Natural killer cell treated with Interleukin-12 subunit alpha and Interleukin-12 subunit beta and Interleukin-15 and Interleukin-18, amount 100 ng/mL, for 72 hours (primary cell): ENCODE measurements at places on chromosomes 13 and 19. TPM values are rescaled to one million over a fixed set of nuclear protein-coding genes. Genes with fewer than 3 reads are reported as not detected.
A peak's percentile ranks its signal among the peaks of the same experiment; 100 is the strongest.

- no peaks in the 10 kb centered on the region for H3K27me3 ChIP-seq
- H3K4me1 ChIP-seq = peaks cover 59% of the 10 kb centered on the region
- peak overlapping the region; percentile 96 for H3K27ac ChIP-seq
- peak; percentile 88 for DNase-seq
- peaks cover 7% of the 10 kb centered on the region for H3K36me3 ChIP-seq
Measured at GRCh38 chr19:16449330-16449961, 22.3 kb downstream of the EPS15L1 start.

Gene IQCN
- total RNA-seq = 4.0 TPM

GRCh38 chr13:26133851-26134250 is 82.0 kb upstream of the SHISA2 start:
- H3K36me3 ChIP-seq = no peaks in the 10 kb centered on the region
- H3K27ac ChIP-seq = no peak overlapping the region
- DNase-seq = no peak
- H3K4me3 ChIP-seq = no peak overlapping the region
- H3K27me3 ChIP-seq = peaks cover 20% of the 10 kb centered on the region

- H3K27me3 ChIP-seq = no peaks in the 10 kb centered on the region
- no peak for DNase-seq
- no peak overlapping the region for H3K27ac ChIP-seq
- peaks cover 5% of the 10 kb centered on the region for H3K36me3 ChIP-seq
- no peaks in the 10 kb centered on the region for H3K4me1 ChIP-seq
Measured at GRCh38 chr13:34967851-34968562, 25.9 kb downstream of the NBEA start.

Gene RUBCNL
- total RNA-seq = 3.0 TPM

DNA sequence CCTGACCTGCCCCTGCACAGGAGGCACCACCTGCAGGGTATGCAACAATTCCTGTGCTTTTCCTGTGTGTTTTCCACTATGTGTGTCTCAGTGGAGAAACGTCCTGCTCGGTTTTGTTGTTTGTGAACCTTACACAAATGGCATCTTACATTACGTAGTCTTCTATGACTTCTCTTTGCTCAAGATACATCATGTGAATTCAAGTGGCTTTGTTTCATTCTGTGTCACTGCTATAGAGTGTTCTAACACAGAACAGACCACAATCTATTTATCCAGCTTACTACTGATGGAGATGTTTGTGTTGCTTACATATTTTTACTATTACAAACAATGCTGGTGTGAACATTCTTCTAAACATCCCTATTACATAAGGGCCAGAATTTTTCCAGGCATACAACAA is 97.7 kb downstream of the ANKRD10 start:
- H3K4me1 ChIP-seq = peaks cover 5% of the 10 kb centered on the region
- H3K27ac ChIP-seq = no peak overlapping the region
- no peaks in the 10 kb centered on the region for H3K27me3 ChIP-seq
- DNase-seq = no peak

DNA sequence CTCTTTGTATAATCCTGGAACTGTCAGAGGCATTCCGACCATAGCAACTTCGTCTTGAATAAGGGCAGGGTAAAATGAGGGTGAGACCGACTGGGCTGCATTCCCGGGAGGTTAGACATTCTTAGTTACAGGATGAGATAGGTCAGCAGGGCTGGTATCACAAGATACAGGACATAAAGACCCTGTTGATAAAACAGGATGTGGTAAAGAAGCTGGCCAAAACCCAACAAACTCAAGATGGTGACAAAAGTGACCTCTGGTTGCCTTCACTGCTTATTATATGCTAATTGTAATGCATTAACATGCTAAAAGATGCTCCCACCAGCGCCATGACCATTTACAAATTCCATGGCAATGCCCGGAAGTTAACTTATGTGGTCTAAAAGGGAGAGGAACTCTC is 27.7 kb upstream of the MBNL2 start:
- no peak overlapping the region for H3K4me3 ChIP-seq
- no peaks in the 10 kb centered on the region for H3K4me1 ChIP-seq
- DNase-seq = no peak
- no peak overlapping the region for H3K27ac ChIP-seq
- H3K27me3 ChIP-seq = peaks cover 22% of the 10 kb centered on the region

- DNase-seq = peak; percentile 13
- no peak overlapping the region for H3K27ac ChIP-seq
- H3K27me3 ChIP-seq = no peaks in the 10 kb centered on the region
- H3K4me3 ChIP-seq = no peak overlapping the region
- H3K4me1 ChIP-seq = no peaks in the 10 kb centered on the region
Measured at GRCh38 chr19:418761-419671, 10.1 kb upstream of the C2CD4C start.

DNA sequence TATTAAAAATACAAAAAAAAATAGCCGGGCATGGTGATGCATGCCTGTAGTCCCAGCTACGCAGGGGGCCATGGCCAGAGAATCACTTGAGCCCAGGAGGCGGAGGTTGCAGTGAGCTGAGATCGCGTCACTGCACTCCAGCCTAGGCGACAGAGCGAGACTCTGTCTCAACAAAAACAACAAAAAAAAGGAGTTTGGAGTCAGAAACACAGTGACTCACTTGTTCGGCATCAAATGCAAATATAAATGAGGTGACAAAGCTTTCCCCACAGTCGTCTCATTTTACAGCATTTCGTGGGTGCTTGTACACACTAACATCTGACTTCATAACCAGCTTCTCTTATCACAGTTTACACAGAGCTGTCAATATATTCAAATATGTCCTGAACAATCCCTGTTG is 11.0 kb downstream of the ZNF665 start:
- no peak for DNase-seq
- H3K27me3 ChIP-seq = no peaks in the 10 kb centered on the region
- no peak overlapping the region for H3K27ac ChIP-seq
- peaks cover 15% of the 10 kb centered on the region for H3K36me3 ChIP-seq
- no peak overlapping the region for H3K4me3 ChIP-seq
- H3K4me1 ChIP-seq = peaks cover 3% of the 10 kb centered on the region

DNA sequence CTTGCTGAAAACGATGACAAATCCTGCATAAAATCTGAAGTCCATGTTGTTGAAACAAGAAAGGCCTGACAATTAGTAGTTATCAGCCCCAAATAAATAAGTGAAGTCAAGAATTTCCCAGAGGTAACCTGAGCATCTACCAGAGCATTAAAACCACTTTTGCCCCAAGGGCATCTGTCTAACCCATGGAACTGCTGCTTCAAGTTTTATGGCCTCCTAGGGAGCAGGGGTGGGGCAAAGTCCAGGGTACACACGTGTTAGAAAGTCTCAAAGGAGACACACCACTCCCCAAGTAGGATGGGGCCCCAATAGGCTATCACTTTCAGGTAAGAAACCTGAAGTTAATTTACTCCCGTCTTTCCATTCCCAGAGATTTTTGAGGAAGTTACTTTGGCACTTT is 81.1 kb downstream of the CACNA1A start:
- H3K27ac ChIP-seq = no peak overlapping the region
- peaks cover 17% of the 10 kb centered on the region for H3K27me3 ChIP-seq
- no peak overlapping the region for H3K4me3 ChIP-seq

DNA sequence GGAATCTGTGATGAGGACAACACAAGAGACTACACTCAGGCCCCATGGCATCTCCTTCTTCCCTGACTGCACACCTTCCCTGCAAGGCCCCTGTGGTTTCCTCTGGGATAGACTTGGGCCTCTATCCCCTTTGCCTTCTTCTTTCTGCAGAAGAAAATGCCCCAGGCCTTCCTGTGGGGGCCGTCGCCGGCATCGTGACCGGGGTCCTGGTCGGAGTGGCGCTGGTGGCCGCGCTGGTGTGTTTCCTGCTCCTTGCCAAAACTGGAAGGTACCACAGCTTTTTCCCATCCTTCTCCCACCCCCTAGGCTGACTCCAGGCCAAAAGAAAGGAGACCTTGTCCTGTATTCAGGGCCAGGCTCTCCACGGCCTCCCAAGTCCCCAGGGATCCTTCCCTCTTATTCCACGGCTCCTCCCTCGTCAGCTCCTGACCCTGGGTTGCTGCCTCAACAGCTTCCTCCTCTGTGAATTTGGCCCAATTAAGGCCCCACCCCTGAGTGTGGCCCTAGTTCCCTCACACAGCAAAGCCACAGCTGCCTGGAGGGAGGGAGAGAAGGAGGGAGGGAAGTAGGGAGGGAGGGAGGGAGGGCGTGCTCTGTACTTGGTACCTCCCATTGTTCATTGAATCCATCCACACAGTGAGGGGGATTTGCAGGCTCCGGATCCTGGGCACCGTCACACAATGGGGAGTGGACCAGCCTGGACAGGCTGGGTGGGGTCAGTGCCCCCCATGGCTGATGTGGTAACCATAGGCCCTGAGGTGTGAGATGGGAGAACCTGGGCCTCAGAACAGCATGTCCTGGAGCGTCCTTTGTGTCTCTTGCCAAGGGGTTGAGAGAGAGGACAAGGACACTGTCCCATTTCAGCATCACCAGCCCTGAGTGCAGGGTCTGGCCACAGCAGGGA is 12.5 kb downstream of the CEACAM3 start:
- H3K27me3 ChIP-seq = peaks cover 26% of the 10 kb centered on the region
- peaks cover 9% of the 10 kb centered on the region for H3K4me1 ChIP-seq
- no peak overlapping the region for H3K27ac ChIP-seq
- peak; percentile 15 for DNase-seq

- no peaks in the 10 kb centered on the region for H3K27me3 ChIP-seq
- no peaks in the 10 kb centered on the region for H3K4me1 ChIP-seq
- H3K36me3 ChIP-seq = peaks cover 10% of the 10 kb centered on the region
- H3K27ac ChIP-seq = no peak overlapping the region
- DNase-seq = no peak
- no peak overlapping the region for H3K4me3 ChIP-seq
Measured at GRCh38 chr13:27551562-27551961, 68.8 kb downstream of the LNX2 start.

Gene OSCAR
- 1.1 TPM for total RNA-seq

GRCh38 chr19:38317104-38317612 is 1.4 kb upstream of the YIF1B start:
- no peaks in the 10 kb centered on the region for H3K36me3 ChIP-seq
- H3K4me3 ChIP-seq = peak overlapping the region; percentile 96
- peaks cover 27% of the 10 kb centered on the region for H3K4me1 ChIP-seq
- no peaks in the 10 kb centered on the region for H3K27me3 ChIP-seq

Gene FKRP
- total RNA-seq = 25.4 TPM

DNA sequence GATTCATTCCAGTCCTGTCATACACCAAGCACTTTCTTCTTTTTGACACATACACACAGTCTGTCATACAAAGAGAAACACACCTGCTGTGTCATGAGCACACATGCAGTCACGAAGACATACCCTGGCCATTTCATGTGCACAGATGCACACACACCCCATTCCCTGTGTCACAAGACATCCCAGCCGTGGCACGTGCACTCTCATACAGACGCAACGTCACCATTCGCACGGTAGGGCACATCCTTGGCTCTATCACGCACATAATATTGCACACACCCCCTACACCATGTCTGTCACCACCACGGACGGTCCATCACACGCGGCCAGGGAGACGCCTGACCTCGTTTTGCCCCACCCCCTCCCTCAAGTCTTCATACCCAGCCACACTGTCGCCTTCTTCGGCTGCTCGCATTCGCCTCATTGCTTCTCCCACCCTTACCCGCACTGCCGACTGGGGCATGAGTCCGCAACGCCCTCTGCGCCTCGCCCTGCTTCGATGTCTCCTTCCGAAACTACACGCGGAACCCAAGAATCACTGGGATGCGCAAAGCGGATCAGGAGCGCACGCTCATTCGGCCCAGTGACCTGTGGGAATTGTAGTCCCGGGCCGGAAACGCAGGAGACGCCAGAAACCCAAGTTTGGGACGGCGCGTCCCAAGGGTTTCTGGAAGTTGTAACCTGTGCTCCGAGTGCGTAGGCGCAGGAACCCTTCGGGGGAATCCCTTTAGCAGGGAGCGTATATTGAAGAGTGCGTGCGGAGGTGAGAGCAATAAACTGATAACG is 6.8 kb upstream of the ZNF283 start:
- H3K36me3 ChIP-seq = peaks cover 6% of the 10 kb centered on the region
- H3K27me3 ChIP-seq = peaks cover 53% of the 10 kb centered on the region
- DNase-seq = no peak

DNA sequence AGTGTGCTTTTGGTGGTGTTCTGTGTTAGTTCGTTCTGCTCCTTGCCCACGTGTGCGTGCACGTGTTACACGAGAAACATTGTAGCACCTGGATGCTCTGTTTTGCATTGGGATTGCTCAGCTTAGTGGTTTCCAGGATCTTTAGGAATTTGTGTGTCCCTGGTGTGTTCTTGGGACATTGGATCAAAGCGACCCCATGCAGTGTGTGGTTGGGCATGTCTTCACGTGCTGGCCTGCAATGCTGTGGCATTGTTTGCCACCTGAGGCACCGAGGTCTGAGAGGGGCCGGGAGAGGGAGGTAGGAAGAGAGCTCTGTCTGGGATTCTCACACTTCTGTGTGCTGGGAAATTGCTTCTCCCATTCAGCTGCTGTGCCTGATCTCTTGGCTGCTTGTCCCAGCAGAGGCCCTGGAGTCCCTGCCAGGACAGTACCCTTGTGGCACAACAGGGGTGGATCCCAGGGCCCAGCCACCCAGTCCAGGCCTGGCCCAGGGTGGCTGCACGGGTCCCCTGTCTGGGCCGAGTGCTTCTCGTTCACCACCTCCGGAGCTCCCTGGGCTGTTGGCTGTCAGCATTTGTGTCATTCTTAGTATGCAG is 11.3 kb downstream of the PLEKHJ1 start:
- H3K27me3 ChIP-seq = no peaks in the 10 kb centered on the region
- no peak overlapping the region for H3K27ac ChIP-seq
- peaks cover 4% of the 10 kb centered on the region for H3K36me3 ChIP-seq
- no peak overlapping the region for H3K4me3 ChIP-seq
- DNase-seq = no peak
- H3K4me1 ChIP-seq = peaks cover 12% of the 10 kb centered on the region

- DNase-seq = no peak
- no peak overlapping the region for H3K4me3 ChIP-seq
- no peaks in the 10 kb centered on the region for H3K36me3 ChIP-seq
- no peak overlapping the region for H3K27ac ChIP-seq
- peaks cover 14% of the 10 kb centered on the region for H3K4me1 ChIP-seq
Measured at GRCh38 chr13:35255241-35255640, 221.2 kb downstream of the MAB21L1 start.

- peaks cover 40% of the 10 kb centered on the region for H3K4me1 ChIP-seq
- peak overlapping the region; percentile 78 for H3K4me3 ChIP-seq
- H3K36me3 ChIP-seq = no peaks in the 10 kb centered on the region
- no peak for DNase-seq
- H3K27ac ChIP-seq = no peak overlapping the region
Measured at GRCh38 chr19:17306285-17306714, 628 bp downstream of the MRPL34 start.

DNA sequence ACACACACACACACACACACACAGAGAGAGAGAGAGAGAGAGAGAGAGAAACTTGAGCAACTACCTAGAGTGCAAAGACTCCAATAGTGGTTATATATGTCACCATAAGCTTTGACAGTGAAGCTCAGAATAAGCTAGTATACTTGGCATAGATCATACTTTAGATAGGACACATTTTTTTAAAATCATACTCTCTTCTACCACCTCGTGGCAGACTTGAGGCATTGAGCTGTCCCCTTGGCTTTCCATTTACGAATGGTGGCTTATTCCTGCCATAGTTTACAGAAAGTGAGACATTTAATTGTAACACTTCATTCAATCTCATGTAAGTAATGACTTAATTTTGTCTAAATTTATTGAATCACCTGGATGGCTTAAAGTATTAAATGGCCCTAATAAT is 108.2 kb downstream of the EDNRB start:
- H3K36me3 ChIP-seq = no peaks in the 10 kb centered on the region
- no peak overlapping the region for H3K4me3 ChIP-seq
- H3K27ac ChIP-seq = no peak overlapping the region
- H3K27me3 ChIP-seq = peaks cover 7% of the 10 kb centered on the region
- DNase-seq = no peak
